ENCODE measurements at places on chromosomes 7 and 10. TPM values are rescaled to one million over a fixed set of nuclear protein-coding genes. Genes with fewer than 3 reads are reported as not detected.

ETV1 gene
- 0.07 TPM for total RNA-seq

GIMAP5 gene
- 37.4 TPM for total RNA-seq

PIK3CG gene
- 35.4 TPM for total RNA-seq

FFAR4 gene
- total RNA-seq = not detected

NEUROD6 gene
- total RNA-seq = not detected

ZNF365 gene
- total RNA-seq = 13.8 TPM

CTAGE8 gene
- total RNA-seq = not detected

Data from CD4-positive, CD25-positive, alpha-beta regulatory T cell (primary cell).